Activated T-cell treated with anti-CD3 and anti-CD28 coated beads, Interleukin-2, amount 50 U/mL, for 4 hours (primary cell): ENCODE measurements at places on chromosomes 7 and 10.

- DNase-seq, result no peak
Observed at GRCh38 chr10:120138689-120139088, 246.2 kb downstream of the SEC23IP start.

DNA sequence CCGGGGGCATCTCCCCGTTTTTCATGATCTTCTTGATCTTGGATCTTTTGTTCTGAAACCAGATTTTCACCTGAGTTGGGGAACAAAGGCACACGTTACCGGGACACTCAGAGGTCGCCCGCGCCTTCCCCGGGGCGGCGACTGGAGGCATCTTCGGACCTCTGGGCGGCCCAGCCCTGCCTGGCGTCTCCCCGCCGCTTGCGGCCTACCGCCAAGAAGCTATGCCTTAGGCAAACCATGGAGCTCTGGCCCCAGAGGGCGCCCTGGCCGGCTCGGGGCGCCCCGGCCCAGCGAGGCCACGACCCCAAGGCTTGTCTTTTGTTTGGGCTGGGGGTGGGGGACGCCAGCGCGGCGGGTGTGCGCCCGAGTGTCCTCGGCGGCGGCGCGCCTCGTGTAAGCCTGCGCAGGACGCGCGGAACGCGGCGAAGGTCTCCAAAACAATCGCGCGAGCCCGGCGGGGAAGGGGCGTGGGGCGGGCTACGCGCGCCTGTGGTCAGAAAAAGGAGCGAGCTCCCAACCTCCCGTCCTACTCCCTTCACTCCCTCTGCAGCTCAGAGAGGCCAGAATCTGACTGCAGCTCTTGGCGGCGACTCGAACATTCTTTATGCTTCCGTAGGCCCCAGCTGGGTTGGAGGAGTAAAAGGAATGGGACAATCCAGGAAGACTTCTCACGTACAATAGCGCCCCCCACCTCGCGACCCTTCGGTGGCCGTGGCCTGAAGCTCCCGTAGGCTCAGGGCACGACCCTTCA lies 3.5 kb downstream of the DLX5 start:
- DNase-seq, result no peak

- no peak for DNase-seq
Observed at GRCh38 chr10:60358282-60358681, 31.4 kb downstream of the ANK3 start.

- DNase-seq, result no peak
Observed at GRCh38 chr7:24477398-24478136, 95.7 kb upstream of the PALS2 start.
